ENCODE measurements at places on chromosomes 6 and 20.
A peak's percentile ranks its signal among the peaks of the same experiment; 100 is the strongest.

- peak; percentile 34 for DNase-seq
Observed at GRCh38 chr20:60352596-60352995, 394.4 kb downstream of the CDH26 start.

DNA sequence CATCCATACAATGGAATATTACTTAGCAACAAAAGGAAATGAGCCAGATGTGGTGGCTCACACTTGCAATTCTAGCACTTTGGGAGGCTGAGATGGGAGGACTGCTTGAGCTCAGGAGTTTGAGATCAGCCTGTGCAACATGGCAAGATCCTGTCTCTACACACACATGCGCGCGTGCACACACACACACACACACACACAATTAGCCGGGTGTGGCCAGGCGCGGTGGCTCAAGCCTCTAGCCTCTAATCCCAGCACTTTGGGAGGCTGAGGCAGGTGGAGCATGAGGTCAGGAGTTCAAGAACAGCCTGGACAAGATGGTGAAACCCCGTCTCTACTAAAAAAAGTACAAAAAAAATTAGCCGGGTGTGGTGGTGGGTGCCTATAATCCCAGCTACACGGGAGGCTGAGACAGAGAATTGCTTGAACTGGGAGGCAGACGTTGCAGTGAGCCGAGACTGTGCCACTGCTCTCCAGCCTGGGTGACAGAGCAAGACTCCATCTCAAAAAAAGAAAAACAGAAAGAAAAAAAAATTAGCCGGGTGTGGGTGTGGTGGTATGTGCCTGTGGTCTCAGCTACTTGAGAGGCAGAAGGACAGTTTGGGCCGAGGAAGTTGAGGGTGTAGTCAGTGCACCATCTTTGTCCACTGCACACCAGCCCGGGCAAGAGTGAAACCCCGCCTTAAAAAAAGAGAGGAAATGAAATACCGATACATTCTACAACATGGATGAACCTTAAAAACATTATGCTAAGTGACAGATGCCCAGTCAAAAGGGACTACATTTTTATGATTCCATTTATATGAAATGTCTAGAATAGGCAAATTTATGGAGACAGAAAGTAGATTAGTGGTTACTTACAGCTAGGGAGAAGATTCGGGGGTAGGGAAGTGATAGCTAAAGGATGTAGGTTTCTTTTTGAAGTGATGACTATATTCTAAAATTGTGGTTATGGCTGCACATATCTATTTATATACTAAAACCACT is 52.5 kb downstream of the RBL1 start:
- DNase-seq = no peak

DNA sequence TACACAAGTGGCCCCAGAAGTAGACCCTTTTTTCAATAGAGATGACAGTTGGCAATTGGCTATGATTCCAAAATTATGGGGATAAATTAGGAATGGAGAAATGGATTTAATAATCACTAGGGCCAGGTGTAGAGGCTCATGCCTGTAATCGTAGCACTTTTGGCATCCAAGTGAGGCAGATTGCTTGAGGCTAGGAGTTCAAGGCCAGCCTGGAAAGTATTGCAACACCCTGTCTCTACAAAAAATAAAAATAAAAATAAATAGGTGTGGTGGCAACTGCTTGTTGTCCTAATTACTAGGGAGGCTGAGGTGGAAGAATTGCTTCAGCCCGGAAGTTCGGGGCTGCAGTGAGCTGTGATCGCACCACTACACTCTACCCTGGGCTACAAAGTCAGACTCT is 60.0 kb downstream of the BMP2 start:
- no peak for DNase-seq

GRCh38 chr6:71338540-71339316 is 50.1 kb downstream of the OGFRL1 start:
- DNase-seq = no peak

DNA sequence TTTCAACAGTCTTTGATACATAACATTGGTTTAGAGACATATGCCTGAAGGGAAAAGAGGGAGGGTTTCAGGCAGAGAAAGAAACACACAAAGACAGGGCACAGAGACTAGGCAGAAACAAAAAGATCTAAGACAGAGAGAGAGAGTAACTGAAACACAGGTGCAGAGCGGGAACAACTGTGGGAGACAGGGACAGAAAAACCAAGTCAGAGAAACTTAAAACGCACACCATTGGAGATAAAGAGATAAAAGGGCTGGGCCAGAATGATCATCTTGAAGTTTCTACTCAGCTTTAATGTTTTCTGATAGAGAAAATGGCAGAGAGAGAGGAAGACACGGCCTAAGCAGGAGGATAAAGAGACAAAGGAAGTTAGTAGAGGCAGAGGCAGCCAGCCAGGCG is 11.8 kb downstream of the UNC5CL start:
- DNase-seq = no peak

DNA sequence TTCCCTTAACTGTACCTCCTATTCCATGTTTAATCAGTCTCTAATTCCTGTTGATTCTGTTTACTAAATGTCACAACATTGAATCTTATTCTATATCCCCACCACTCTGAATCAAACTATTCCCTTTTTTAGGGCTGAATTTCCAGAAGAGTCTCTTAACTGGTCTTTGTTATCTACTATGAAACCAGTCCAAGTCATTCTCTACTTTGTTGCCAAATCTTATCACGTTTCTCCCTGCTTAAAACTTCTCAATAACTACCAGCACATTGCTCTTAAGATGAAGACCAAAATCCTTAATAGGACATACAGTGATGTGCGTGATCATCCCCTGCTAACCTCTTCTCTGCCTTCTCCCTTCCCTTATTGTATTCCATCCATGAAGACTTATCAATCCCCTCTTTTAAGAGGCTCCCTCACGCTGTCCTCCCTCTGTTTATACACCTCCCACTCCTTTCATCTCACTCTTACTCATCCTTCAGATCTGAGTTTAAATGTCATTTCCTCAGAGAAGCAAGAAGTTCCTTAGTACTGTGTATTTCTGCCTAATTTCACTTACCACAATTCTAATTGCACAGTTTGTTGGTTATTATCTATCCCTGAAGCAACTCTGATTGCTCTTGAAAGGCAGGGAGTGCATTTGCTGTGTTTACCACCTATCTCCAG is 143.0 kb upstream of the AHI1 start:
- peak; percentile 45 for DNase-seq

DNA sequence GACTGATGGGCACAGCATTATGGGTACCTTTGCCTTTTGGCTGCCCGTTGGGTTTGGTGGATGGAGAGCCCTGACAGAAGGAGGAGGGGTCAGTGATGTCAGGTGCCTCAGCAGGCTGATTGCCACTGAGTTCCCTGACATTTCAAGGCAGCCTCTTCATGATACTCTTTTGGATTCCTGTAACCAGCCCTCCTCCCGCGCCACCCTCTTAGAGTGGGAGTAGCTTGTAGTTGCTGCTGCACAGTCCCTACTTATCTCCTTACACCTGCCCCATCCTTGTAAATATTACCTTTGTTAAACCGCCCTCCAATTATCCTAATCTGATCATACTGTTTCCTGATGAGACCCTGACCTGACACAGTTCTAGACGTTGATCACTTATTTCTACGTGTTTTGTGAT is 140.0 kb downstream of the CFAP61 start:
- no peak for DNase-seq

GRCh38 chr6:38640216-38640909 is 634 bp upstream of the BTBD9 start:
- DNase-seq = no peak

DNA sequence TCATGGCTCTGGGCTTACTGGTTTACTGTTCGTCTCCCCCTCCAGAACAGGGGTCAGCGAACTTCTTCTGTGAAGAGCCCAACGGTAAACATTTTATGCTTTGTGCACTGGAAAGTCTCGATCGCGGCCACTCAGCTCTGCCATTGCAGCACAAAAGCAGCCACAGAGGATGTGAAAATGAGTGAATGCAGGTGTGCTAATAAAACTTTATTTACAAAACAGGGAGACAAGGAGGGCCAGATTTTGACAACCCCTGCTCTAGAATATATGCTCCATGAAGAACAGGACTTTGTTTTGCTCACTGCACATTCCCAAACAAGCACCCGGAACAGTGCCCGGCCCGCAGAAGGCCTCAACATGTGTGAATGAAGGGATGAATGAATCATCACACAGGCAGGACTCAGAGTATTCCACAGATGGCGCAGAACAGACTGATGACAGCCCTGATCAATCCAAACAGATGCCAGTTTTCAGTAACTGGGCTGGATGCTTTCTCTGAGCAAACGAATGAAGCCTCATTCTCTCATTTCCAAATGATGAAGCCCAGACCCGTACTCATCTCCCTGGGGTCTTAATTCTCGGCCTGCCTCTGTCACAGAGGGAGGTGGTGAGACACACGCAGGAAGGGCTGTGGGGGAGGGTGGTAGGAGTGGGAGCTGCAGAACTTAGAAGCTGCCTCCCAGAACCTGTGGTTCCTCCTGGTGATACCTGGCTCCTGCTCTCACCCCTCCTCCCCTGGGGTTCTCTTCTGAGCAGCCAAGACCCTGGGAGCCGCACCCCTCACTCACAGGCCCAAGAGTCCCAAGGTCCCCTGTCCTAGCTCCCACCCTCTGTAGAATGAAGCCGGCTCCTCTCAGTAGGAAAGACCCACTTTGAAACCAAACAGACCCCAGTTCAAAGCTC is 196.4 kb downstream of the PREX1 start:
- DNase-seq = peak; percentile 94

- no peak for DNase-seq
Observed at GRCh38 chr6:7671581-7671980, 54.3 kb upstream of the BMP6 start.

GRCh38 chr6:46338131-46338530 is 153.1 kb downstream of the RCAN2 start:
- DNase-seq = no peak

GRCh38 chr6:157223021-157223430 is 100.3 kb downstream of the TMEM242 start:
- DNase-seq = no peak

DNA sequence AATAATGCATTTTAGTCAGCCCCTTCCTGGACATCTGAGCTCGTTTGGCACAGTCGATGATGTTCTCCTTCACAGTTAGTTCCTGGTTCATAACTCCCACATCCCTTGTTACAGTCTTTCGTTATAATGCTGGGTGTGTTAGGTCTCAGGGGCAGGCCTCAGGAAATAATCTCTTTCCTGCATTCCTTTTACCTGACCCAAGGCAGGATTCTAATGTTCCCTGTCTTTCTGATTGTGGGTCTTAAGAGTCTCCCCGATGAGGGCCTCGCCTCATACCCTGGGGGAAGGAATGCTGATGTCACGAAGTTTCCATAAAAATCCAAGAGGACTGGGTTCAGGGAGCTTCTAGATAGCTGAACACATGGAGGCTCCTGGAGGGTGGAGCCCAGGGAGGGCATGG is 104.0 kb upstream of the CARMIL1 start:
- no peak for DNase-seq

GRCh38 chr6:149898966-149899365 is 1.1 kb upstream of the RAET1E start:
- no peak for DNase-seq

DNA sequence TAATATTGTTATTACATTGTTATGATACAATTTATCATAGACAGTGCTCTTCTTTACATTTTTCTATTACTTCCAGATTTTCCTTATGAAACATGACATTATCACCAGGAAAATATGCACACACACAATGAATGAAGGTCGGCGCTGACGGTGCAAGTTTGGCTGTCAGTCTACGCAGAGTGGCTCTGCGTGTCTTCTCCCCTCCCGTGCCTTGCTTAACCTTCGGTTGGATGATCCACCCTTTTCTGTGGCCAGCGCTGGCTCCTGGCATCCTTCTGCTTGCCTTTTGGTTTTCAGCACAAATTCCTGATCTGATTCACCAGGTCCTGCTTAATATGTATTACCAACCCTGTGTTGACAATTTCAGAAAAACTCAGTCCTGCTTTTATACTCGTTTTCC is 157.4 kb downstream of the TSHZ2 start:
- DNase-seq = no peak

DNA sequence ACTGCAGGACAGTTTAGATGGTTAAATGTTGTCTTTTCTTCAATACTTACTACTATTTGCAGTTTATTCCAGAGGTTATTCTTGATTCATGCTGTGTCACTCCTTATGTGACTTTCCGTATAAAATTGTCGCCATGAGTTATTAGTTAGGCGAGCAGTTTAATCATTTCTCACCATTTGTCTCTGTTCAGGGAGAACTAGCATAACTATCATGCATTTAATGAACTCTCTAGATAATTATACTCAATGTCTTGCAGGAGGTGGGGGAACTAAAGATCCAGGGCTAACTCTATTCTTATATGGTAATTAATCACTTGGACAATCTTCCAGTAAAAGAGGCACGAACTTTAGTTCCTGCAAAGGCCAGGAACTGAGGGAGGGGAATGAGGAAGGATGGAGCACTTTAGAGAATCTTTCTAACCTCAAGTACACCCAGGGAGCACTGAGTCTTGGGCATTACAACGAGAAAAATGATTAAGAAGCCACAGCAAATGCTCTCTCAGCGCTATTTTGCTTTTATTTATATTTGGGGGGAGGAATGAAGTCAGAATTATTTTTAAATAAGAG is 58.3 kb downstream of the IYD start:
- DNase-seq = no peak

DNA sequence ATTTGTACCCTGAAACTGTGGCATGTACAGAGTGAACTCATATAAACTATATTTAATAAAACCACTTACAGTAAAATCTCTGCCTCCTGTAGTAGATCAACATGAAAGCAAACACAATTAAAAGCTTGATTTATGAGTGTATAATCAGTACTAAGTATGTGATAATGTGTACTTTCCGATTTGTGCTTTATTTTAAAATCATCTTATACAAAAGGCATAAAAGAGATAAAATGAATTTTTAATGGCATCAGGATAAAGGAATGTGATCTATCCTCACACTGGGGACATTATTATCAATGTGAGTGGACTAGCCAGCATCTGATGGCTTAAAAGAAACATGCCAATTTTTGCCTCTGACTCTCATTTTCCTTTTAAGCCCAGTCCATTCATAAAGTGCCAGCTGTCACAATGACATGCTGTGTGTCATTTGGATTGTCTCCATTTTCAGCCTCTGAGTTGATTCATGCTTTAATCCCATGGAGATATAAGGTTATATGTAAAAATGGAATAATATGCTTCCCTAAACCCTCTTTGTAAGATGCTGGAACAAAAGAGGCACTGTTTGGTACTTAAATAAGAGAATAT is 831.6 kb upstream of the EYS start:
- peak; percentile 59 for DNase-seq

- DNase-seq = no peak
Observed at GRCh38 chr6:121828146-121828886, 392.9 kb downstream of the GJA1 start.

DNA sequence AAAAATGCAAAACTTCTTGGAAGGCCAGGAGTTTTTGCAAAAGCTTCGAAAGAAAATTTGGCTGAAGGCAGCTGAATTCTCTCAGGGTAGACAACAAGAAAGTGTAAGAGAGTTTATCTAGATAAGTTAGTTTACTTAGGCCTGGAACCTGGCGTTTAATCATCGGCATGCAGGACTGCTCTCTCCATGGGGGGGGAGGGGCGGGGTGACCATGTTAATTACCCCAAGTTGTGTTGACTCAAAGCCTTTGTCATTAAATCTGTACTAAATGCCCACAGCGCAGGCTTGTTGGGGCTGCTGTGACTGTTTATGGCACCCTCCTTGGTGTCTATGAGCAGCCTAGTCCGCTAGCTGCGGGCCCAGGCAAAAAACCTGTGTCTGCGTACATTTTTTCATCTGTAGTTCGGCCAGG is 20.1 kb upstream of the ZNF451 start:
- no peak for DNase-seq

All from brain (organoid and tissue), 16 donors.